ENCODE measurements at places on chromosomes 16 and 17.

DNA sequence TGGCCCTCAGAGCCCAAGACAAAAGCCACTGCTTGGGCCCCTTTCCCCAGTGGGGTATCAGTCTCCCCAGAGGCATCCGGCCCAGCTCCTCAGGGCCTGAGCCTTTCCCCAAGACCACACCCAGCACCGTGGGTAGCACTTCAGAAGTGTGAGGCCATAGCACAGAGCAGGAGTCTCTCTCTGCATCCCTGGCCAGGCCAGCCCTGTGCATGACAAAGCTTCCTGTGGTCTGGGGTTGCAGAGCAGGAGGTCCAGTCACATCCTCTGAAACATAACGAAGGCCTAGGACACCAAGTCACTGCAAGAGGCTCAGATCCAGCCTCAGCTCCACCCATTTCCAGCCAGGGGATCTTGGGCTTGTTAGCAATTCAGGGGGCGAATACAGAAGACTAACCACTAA lies 56.8 kb upstream of the ZNF423 start:
- no peak for DNase-seq

GRCh38 chr16:17328932-17329331 lies 141.8 kb downstream of the XYLT1 start:
- no peak for DNase-seq

DNA sequence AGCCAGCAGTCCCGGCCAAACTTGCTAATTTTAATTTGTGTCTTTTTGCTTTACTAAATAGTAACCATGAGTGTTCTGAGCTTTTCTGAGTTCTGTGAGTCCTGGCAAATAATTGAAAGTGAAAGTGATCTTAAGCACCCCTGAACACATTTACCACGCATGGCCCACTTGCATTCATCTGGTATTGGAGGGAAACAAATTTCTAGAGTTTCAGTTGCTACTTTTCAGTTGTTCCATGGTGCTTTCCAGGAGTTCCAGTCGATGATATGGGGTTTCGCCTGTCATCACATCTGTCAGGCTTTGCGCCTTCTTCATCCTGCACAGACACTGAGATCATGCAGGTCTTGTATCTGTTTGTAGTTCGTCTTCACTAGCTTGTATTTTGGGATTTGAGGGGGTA lies 44.1 kb downstream of the CRLF3 start:
- DNase-seq: no peak

GRCh38 chr16:23679986-23680336 lies 1.3 kb downstream of the PLK1 start:
- DNase-seq: no peak

DNA sequence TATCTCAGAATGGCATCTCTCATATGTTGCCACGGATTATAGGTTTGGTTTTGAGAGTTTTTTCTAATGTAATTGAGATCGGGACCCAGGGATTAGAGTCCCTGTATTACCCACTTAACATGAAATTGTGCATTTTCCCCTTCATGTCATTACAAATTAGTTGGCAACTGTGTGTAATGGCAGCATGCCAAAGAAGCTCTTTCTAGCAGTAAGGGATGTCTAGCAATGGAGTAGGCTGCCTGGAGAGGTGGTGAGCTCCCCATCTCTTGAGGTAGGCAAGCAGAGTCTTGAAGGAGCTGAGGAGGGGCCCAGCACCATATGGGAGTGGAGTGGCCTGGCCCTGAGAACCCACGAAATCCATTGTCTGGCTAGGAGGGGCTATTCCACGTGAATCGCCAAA lies 10.0 kb upstream of the KATNB1 start:
- DNase-seq: no peak

DNA sequence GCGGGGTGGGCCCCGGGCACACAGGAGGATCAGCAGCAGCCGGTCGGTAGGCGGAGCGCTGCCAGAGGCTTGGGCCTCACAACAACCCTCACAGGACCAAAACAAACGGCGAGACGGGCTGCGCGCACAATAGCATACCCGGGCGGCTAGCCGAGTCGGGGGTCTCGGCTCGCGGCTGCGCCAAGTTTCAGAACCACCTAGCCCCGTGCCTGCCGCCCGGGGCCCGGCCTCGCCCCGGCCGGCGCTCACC lies 732 bp downstream of the ULK2 start:
- peak; percentile 64 for DNase-seq

GRCh38 chr17:823501-823902 lies 41.3 kb downstream of the MRM3 start:
- DNase-seq: no peak

DNA sequence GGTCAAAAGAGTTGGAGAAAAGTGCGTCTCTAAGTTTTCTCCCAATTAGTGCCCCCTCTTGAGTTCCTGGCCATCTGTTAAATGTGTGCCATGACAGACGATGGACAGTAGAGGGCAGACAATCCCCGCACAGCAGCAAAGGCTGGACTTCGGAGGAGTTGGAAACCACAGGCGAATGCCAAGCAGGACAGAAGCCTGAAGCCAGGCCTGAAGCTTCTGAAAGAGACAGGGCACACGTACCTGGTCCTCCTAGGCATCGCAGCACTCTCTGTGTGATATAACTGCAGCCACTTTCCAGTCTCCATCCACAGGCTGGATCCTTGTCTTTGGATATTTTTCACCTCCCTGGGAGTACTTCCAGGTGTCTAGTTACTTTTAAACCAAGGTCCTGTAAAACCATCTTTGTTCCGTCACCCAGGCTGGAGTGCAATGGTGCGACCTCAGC lies 14.5 kb downstream of the C17orf100 start:
- DNase-seq: peak; percentile 72

GRCh38 chr16:5064915-5065314 lies 841 bp downstream of the C16orf89 start:
- DNase-seq: no peak

GRCh38 chr17:41779954-41780353 lies 6.6 kb downstream of the JUP start:
- DNase-seq: no peak

- no peak for DNase-seq
Observed at GRCh38 chr16:48112600-48112999, 43.2 kb downstream of the ABCC12 start.

DNA sequence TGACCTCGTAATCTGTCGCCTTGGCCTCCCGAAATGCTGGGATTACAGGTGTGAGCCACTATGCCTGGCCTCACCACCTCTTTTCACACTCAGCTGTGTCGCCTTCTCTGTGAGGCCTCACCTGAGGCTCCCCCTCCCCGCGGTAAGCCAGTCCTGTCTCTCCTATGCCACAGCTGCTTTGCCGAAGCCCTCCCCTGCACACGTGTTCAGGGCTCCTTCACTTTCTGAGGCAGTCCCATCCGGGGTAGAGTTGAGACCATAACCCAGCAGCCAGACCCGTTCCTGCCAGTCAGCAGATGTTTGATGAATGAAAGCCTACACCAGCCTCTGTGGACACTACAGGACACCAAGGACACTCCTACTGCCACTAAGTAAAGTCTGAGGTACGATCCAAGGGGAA lies 10.6 kb downstream of the USP7 start:
- DNase-seq: no peak

- peak; percentile 60 for DNase-seq
Observed at GRCh38 chr17:64608571-64608981, 53.5 kb downstream of the SMURF2 start.

DNA sequence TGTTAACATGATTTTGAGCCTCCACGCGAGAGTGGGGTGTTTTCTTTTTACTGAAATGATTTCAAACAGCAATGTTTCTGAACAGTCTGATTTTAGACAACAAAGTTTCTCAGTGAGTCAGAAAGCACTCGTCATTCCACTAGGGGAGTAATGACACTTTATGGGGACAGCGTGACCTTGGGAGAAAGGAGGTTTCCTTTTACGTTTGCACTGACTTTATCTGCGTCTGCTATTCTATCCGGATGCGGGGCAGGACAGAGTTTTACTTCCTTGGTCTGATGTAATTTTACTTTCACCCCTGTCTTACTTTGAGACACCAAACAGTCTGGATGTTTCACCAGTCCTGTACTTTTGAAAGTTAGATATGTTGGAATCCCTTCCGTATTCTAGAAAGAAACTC lies 20.7 kb downstream of the SLC47A1 start:
- DNase-seq: peak; percentile 44

- peak; percentile 65 for DNase-seq
Observed at GRCh38 chr17:6910987-6911603, 79.6 kb upstream of the TEKT1 start.

DNA sequence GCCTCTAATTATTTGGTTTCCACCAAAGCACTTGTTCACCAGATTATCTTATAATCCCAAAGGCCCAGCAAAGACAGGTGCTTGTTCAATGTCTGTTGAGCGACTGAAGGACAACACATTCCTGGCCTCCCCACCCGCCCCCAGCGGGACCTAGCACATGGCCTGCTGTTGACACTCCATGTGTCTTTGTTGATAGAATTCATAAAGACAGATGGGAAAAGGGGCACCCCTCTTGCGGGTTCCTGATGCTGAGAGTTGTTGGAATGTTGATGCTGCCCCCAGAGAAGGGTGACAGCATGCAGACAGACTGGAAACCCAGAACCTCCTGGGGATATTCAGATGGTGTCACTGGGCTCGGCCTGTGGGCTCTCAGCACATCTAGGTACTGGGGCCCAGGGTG lies 36.9 kb downstream of the SNX20 start:
- no peak for DNase-seq

GRCh38 chr17:69913216-69913615 lies 161.8 kb upstream of the KCNJ16 start:
- no peak for DNase-seq

- DNase-seq: no peak
Observed at GRCh38 chr16:57289391-57290257, 5.2 kb upstream of the PLLP start.

DNA sequence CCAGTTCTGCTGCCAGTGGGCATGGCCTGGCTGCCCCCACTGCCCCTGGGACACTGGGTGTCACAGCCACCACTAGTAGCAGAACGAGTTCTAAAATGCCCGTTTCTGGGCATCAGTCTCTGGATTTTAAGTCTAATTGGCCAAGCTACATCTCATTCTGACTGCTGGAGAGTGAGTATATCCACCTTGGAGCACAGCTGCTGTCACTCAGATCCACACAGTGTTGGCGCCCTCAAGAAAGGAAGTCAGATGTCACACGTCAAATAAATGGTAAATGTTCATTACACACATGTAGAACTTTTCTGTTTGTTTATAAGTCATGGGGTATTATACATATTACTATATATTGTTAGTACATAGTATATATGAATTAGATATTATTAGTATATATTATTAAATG lies 19.4 kb downstream of the GNGT2 start:
- no peak for DNase-seq

All from inflammatory macrophage treated with lipopolysaccharide for 4 hours (primary cell).